ENCODE measurements at places on chromosomes 12 and 14.

DNA sequence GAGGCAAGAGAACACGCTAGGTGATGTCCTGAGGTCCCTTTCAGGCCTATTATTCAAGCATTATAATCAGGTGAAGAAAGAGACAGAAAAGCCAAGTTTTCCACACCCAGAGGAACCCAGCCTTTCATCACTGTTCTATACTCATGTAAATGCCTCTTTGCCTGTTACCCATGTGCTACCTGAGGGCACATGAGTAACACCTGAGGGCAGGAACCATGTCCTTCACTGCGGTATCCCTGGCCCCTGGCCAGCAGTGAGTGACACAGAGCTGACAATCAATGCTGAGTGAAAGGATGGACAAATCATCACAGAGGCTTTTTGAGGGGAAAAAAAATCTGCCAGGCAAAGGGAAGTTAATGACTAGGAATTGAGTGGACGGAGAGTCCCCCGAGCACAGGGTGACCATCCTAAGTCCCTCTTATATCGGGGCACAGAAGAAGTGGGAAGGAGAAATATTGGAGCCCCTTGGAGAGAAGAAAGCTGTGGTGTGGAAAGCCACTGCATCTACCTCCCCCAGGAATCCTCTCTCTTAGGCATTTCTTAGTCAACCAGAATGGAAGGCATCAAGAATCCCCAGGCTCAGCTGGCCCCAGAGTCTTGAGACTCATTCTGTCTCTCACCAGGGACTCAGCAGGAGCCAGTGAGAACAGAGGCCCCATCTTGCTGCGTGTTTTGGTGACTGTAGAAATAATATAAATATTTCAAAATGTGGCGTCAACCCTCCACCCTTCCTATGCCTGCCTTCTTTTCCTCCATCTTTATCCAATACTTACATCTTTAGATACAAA, 212.9 kb downstream of the DPF3 start:
- DNase-seq, result no peak

DNA sequence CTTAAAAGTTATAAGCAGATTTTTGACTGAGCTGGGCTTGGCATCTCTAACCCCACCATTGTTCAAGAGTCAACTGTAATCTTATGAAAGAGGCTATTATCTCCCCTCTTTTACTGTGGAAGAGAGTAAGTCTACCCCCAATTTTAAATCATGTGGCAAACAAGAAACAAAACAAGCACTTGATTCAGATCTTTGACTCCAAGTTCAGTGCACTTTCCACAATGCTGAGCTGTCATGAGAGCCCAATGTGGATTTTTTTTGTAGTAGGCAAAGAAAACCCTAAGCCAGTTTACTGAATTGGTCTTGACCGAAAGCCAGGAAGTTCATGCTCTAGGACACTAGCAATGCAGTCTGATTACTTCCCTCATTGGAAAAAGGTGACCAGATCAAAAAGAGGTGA, 306.2 kb downstream of the GALC start:
- DNase-seq, result no peak

DNA sequence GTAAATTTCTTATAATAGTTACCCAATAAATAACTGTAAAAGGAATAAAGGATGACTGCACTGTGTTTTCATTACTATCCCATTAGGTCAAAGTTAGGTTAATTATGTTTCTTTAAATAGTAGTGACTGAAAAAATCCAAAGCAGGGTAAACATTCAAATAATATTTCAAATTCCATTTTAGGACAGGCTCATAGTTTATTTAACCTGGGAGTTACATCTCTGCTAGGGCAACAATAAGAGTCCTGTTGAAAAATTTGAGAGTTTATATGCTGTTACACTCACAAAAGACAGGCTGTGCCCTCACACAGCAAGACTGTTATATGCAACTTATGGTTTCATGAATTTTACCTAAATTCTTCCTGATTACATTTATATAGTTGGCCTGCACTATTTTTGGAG, 8.0 kb downstream of the ERP27 start:
- DNase-seq, result no peak

- DNase-seq, result no peak
These were observed 5.1 kb downstream of the CLECL1 start for GRCh38 chr12:9727813-9728212.

- no peak for DNase-seq
These were observed 390.3 kb downstream of the DIO2 start for GRCh38 chr14:79820866-79821535.

- DNase-seq, result no peak
These were observed 178.1 kb downstream of the SOX5 start for GRCh38 chr12:23771240-23771949.

DNA sequence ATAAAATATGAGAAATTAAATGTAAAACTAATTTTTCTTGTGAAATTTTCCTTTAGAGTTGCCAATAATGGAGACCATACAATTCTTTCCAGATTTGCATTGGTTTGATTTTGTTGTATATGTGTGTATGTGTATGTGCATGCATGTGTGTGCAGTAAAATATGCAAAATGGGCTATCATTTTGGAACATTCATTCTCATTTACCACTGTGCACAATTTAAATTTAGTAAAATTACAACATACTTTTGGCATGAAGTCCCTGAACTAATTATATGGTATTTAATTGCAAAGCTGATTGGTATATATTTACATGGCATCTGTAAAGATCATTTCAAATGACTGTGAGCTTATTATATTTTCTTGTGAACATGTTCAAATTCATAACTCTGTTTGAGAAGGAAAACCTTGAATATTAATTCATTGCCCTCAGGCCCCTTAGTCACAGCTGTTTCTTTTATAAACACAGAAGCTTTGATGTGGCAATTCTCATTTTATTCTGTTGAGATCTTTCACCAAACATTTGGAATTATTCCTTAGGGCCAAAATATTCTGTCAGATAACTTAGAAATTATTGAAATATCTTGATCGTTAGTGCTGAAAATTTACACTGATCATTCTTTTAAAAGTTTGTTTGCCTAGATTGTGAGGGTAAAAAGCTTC, 17.6 kb downstream of the KERA start:
- no peak for DNase-seq

- no peak for DNase-seq
These were observed 18.1 kb downstream of the TPCN1 start for GRCh38 chr12:113239288-113239771.

DNA sequence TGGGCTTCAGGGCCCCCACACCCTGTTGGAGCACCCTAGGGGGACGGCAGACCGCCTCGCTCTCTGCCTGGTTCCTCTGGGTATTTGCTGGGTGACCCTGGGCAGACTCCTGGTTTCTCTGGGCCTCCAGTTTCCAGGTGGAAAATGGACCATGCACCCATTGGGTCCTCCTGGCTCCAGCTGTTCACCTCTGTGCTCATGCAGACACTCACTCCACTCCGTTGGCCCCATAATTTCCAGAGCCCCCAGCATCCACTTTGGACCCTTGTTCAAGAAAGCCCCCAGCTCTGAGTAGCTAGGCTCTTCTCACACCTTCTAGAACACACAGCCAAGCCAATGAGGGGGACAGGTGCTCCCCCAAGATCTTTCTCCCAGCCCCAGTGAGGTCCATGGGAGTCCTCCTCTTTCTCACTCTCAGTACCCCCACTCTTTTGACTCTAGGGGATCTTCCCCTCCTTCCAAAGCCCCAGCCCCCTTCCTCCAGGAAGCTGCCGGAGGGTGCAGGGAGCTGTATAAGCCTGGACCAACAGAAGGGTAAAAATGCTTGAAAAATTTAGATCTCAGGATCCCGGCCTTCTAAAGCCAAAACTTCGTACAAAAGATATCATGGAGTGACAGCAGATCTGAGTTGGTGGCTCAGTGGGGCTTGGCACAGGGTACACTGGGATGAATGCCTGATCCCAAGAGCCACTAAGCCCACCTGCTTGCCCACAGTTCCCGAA, 174.8 kb upstream of the RTL1 start:
- no peak for DNase-seq

- no peak for DNase-seq
These were observed 172.9 kb upstream of the CDKN3 start for GRCh38 chr14:54223831-54224402.

DNA sequence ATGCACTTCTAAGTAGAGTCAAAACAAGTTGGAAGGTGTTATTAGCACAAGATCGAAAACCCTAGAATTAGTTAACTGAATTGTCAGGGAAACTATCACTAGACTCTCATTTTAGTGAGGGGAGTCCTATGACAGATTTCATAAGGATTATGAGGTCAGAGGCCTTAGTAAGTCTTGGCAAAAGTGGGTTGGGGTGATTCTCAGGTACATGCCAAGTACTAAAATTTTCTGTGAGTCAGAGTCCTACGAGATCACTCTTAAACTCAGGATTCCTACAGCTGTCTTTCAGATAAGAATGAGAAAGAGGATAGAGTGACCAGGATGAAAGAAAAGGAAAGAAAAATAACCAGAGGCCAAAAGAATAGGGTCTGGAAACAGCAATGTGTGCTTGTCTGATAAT, 50.8 kb upstream of the BBS10 start:
- DNase-seq, result no peak

- no peak for DNase-seq
These were observed 47.9 kb downstream of the TMEM117 start for GRCh38 chr12:43883748-43884147.

DNA sequence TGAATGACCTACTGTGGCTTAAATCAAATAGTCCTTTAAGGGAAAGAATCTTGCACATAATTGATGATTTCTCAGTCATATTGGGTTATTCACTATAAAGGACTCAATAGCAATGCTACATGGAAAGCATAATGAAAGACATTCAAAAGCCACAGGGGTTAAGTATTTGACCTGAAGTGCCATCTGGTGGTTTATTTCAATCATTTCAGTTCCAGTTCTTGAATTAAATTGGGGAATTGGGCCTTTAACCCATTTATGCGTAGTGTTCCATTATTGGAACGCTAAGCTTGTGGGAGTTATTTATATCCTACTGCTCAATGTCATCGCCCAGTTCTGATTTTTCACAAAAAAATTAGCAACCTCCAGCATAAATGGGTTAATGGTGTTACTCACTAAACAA, 41.3 kb upstream of the C12orf71 start:
- DNase-seq, result no peak

DNA sequence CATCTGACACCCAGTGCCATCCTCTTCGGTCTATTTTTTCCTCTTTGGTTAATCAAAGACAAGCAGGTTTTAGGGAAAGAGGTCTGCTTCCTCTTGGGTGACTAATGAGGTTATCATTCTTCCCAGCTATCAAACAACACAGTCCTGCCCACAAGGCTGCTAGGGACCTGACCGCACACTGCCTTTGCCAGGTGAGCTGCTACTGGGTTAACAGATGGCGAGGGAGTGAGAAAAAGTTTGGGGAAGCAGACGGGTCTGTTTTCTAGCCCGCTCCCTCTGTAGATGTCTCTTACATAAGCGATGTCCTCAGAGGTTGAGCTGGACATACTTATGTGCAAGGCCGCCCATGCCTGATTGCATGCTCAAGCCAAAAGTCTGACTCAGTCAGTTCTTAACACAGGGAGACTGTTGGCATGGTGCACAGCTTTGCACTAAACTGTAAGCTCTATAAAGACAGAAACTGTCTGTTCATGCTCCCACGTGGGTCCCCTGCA, 94.1 kb downstream of the SLC15A4 start:
- DNase-seq, result no peak

DNA sequence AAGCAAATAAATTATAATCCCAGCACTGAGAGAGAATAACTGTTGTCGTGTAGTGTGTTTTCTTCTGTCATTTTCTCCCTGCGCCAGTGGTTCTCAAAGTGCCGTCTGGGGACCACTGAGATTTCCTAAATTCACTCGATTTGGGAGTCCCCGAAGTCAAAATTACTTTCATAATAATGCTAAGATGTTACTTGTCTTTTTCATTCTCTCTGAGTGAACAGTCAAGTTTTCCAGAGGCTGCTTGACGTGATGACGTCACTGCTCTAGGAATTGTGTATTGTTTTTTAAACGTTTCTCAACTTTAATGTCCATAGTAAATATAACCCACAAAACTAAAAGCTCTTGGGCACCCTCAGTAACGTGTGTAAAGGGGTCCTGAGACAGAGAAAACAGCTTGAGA, 796 bp upstream of the POP5 start:
- no peak for DNase-seq

- no peak for DNase-seq
These were observed 47.1 kb upstream of the SLC38A2 start for GRCh38 chr12:46419675-46420074.

DNA sequence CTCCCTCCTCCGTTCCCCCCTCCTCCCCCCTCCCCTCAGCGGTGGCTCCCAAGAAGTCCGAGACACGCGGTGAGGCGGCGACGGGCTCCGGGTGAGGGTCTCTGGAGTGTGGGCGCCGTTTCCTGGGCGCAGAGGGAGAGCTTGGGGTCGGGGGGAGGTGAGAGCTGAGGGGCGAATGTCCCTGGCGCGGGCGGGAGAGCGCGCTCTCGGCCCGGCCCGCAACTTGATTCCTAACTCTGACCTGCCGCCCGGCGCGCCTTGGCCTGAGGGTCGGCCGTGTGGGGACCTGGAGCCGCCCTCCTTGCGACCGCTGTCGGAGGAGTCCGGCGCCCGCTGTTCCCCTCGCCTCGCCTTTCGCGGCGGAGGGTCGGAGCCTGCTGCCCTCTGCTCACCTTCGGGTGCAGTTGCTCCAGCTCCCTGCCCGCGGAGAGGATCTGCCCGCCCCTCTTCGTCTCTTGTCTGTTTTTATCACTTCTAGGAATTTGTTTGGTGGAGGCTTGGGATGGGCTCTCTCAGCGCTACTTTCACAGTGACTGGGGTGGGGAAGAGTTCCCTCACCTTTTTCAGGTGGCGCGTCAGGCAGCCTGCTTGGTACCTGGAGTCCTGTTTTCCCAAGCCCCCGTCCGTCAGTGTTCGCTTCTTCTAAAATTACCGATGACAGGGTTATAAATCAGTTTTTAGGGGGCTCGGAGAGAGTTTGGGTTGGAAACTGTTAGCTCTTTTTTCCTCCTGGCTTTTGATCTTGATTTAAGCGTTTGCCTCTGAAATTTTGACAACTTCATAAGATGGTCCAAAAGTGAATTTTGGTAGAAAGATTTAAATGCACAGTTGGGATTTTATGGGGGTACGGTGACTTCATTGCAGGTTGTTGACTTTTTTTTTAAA, 495 bp downstream of the ADIPOR2 start:
- DNase-seq, result peak; percentile 18

DNA sequence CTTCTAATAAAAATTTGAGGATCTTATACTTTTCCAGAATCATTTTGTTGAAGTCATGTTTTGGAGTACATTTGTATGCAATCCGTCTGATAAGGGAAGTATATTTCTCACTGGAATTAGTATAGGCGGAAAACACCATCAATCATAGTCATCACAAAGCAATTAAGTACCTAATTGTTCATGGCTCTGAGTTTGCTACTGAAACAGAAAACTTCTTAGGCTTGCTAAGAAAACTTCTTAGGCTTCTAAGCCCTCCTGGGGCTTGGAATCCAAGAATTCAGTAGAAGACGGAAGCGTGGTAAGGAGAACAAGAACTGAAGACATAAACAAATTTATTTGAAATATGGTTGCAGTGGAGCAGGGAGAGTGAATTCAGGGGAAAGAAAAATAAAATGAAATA, 636.3 kb downstream of the DIO2 start:
- no peak for DNase-seq
